Stimulated activated CD8-positive, alpha-beta memory T cell treated with anti-CD3 and anti-CD28 coated beads, Interleukin-7, amount 100 ng/mL, for 4 hours (primary cell): ENCODE measurements at places on chromosomes 16 and 17.

- no peak for DNase-seq
These were observed 7.6 kb upstream of the ATXN7L3 start for GRCh38 chr17:44207319-44207718.

DNA sequence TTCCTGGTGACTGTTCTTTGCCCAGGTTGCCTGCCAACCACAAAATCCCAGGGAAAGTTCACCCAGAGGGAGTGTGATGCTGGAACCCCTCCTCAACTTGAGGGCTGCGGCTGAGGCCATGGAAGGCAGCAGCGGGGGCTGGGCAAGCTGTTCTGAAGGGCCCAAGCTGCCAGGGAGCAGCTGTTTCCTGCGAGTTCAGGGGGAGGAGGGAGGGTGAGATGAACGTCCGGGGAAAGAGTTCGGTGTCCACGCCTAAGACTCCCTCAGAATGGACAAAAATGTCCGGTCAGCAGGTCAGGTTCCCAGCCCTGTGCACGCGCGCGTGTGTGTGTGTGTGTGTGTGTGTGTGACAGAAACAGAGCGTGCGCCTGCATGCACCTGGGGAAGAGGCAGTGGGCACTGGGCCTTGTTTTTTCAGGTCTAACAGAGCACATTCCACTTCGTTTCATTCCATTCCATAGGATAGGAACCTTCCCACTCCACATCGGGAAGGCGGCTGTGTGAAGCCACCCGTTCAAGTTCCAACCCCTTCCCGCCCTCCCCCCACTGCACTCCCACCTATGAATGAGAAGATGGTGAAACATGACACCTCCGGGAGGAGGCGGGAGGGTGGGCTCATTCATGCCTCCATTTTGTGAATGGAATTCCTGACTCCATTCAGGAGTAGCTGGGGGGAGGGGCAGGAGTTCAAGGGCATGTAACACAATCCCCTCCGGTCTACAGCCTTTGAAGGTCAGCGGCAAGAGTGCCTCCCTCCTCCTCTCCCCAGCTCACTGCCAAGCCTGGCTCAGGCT is 15.7 kb downstream of the ETV4 start:
- no peak for DNase-seq

DNA sequence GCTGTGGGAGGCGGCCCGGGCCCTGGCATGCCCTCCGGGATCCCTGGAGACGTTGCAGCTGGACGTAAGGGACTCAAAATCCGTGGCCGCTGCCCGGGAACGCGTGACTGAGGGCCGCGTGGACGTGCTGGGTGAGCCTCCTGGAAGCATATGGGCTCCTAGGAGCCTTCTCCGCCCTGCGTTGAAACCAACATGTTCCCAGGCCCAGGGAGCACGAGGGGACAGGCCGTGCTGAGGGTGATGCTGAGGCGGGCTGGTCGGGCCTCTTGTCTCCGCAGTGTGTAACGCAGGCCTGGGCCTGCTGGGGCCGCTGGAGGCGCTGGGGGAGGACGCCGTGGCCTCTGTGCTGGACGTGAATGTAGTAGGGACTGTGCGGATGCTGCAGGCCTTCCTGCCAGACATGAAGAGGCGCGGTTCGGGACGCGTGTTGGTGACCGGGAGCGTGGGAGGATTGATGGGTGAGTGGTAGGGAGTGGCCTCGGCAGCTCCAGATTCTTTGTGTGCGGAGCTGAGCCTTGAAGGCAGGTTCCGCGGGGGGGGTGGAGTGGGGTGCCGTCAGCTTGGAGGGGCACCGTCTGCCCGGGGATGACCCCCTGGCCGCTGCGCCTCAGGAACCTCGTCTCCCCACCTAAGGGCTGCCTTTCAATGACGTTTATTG is 567 bp downstream of the HSD17B1 start:
- no peak for DNase-seq

DNA sequence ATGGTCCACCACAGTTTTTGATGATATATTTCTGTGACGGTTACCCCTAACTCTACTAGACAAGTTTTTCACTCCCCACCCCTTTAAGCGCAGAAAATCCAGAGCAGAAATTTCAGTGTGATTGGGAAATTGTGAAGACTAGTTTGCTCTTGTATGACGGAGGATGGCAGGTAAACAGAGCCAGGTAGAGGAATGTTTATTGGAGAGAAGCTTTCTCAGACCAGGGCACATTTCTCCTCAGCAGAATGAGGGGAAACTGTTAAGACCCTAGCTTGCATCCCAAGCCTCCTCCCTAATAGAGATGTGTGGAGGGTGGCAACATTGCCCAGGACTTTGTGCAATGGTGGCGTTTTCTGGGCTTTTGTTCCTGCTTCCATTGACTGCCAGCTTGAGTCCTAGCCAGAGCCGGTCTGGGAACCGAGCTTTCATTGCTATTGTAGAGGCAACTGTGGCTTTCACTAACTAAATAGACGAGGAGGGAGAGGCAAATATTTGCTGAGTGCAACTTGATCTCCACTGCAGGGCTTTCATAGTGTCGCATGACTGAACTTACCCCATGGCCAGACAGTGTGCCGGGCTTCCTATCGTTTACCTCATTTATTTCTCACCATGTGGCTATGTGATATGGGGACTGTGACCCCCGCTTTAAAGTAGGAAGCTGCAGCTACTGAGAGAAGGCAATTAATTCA is 159.6 kb upstream of the MPHOSPH6 start:
- DNase-seq = no peak

DNA sequence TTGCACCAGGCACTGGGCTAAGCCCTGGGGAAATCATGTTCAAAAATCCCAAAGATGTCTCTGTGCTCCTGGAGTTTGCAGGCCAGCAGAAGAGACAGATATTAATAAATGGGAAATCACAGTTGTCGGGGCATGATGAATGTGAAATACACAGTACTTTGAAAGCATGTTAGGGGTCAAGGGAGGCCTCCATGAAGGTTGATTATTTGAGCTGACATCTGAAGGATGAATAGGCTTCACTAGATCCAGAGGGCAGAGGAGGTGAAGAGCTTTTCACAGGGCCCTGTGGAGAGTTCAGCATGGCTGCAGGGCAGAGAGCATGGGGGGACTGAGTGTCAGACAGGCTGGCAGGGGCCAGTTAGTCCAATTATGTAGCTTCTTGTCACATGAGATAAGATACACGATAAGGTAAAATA is 2.6 kb downstream of the ANKRD40CL start:
- DNase-seq = no peak

- no peak for DNase-seq
These were observed 44.1 kb upstream of the SEC14L1 start for GRCh38 chr17:77096570-77097214.

- no peak for DNase-seq
These were observed 61.5 kb downstream of the SLC39A11 start for GRCh38 chr17:73030995-73031394.

GRCh38 chr16:5580772-5581171 is 483.2 kb upstream of the EEF2KMT start:
- DNase-seq = no peak

GRCh38 chr16:67264277-67264676 is 15.1 kb upstream of the PLEKHG4 start:
- DNase-seq = no peak

DNA sequence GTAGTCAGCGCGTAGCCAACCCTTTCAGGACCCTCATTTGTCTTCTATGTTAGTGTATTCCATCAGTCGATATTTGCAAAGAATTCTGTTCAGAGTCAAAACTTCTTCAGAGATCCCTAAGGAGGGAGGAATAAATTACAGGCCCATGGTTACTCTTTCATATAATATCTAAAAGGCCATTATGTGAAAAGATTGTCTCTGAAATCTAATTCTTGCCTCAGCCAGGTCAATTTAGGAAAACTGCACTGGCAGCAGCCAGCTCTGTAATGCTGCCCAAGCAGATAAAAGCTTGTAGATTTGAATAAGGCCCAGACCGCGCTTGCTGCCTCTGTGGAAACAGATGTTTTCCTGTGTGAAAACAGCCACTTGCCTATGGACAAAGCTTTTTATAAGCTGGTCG is 379.8 kb downstream of the CNTNAP4 start:
- no peak for DNase-seq

DNA sequence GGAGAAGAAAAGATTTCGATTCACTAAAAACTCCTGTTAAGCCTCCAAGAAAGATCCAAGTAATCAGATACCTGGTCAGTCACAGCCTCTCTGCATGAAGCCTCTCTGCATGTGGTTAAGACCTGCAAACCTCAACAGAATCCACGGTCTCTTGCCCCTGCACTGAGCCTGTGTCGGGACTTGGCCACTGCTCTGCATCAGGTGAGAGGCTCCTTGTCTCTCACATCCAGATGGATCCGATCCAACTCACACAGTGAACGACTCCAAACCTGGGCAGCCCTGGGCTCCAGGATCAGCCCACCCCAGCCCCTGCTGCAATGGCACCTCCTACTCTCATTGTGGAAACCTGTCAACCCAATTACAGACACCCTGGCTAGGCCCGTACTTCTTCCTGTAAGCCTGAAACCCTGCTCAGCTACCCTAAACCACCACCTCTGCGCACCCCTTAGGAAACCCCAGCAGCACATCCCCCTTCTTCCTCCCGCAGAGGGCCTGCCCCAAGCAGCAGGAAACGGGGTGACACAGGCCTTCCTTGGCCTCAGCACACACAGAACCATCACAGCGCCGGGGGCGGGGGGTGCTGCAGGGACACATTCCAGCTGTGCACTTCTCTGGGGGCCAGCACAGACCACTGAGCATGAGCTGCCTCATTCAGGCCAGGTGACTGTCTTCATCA is 129.5 kb downstream of the ANKRD11 start:
- DNase-seq = peak; percentile 74

DNA sequence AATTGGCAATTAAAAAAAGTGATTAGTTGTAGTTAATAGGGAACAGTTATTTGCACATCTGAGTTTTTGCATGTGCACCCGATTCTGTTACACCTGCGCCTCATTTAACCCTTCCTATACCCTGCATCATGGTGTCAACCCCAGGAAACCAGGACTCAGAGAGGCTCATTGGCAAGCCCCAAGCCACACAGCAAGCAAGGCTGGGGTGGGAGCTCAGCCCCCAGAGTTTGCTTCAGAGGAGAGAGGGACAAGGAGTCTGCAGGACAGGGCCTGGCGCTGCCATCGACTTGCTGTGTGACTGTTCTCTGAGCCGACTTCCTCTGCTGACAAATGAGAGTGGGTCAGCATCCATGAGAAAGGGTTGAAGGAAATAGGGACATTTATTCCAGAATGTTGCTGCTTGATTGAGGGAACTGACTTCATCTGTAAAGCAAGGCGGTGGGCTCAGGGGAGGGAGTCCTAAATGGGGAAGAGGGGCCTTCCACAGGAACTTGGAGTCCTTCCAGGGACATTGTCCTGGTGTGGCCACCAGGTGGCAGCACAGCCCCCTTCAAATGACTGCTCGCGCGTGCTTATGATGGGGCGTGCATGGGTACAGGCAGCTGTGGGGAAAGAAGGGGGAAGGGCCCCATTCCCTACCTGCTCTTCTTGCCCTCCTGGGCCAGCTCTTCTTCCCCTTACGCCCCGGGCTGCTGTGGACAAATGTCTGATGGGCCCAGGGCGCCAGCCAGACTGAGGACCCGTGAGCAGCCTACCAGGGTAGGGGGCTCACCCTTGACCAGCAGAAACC is 51.6 kb downstream of the NT5M start:
- DNase-seq = peak; percentile 47

- no peak for DNase-seq
These were observed 54.6 kb upstream of the MED9 start for GRCh38 chr17:17422217-17422610.

- peak; percentile 68 for DNase-seq
These were observed 1.8 kb downstream of the HSD17B1 start for GRCh38 chr17:42554250-42555121.

DNA sequence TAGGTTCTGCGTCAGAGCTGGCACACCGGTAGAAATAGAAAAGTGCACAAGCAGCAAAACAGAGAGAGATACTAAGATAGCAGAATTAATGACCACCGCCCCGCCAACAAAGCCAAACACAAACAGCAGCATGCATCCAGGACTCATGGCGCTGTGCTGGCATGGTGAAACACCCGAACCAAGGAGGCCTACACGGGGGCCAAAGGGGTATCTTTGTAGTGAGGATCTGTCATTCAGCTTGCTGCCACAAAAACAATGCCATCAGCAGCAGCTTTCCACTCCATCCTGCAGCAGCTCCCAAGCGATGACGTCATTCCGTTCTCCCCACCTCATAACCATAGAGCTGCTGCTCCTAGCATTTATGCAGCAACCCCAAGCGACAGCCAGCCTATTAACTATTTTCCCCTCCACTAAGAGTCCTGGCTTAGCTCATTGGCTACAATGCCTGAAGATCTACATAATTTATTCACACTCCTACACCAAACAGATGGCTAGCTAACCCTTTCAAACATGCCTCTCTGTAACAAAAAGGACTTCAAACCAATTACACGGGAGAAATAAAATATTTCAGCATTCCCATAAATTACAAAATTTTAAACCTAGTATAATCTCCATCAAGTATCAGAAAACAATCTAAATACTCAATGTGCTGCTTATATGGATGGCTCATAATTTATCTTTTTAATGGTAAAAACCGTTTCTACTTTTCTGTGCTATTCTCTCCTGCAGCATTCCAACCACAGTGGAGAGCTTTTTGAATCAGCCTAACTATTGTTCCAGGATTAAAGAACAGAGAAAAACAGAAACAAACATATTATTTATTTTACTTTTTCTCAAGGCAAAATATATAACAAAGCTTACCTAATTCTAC is 73.9 kb downstream of the SPAG9 start:
- DNase-seq = no peak

DNA sequence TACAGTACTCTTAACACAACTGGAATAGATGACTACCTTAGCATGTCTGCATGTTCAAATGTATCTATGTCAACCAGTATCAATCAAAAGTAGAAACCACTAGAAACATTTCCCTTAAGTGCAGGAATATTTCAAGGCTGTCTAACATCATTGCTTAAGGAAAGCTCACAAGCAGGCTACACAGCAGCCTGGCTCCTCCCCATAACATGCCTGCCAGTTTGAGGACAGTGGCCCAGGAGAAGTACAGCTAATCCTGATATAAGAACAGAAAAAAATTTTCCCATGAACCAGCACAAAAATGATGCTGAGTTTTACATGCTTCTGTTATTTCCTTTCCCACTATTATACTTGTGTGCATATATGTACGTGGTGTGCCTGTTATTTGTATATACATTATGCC is 175.1 kb downstream of the MYO1D start:
- no peak for DNase-seq

GRCh38 chr17:30332057-30332542 is 1.8 kb downstream of the TMIGD1 start:
- DNase-seq = peak; percentile 37

DNA sequence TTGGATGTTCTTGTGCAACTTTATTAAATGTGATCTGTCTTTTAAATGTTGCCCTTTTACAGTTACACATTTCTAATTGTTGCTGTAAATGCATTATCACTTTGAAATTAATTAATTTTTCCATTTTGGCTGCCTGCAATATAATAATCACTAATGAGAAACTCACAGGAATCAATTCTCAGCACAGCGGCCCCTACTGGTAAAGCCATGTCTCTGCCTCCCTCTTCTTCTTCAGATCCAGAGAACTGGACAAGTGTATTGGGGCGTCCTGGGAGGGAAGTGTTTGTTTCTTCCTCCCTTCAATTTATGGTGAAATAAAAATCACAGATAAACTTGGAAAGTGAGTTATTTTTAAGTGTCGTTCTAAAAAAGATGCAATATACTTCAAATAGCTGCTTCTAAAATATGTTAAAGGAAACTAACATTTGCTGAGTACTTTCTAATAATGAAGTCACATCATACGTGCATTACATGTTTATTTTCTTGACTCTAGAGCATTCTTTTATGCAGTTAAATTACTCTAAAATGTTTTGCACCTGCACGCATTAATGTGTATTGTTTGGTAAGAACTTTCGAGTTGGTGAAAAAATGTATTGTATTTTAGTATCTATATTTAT is 338.0 kb downstream of the WWOX start:
- no peak for DNase-seq
